ENCODE measurements at places on chromosomes 3 and 15. TPM values are rescaled to one million over a fixed set of nuclear protein-coding genes. Genes with fewer than 3 reads are reported as not detected.

Gene FAM3D
- total RNA-seq, result not detected

Gene DUOX2
- total RNA-seq, result not detected

Gene PSTPIP1
- 142 TPM for total RNA-seq

Gene ITGA11
- 0.64 TPM for total RNA-seq

Gene NLGN1
- total RNA-seq, result not detected

Gene CEMIP
- 0.91 TPM for total RNA-seq

Gene ZNF770
- 44.1 TPM for total RNA-seq

Gene ATR
- 31.0 TPM for total RNA-seq

Gene CCDC54
- total RNA-seq, result not detected

Data from T-helper 2 cell treated with Interferon-gamma antibody and Interleukin-4, amounts not matched to agents 100 ng/mL and 5 ng/mL, for 36 hours (primary cell).